Right atrium auricular region (tissue), 2 donors: ENCODE measurements at places on chromosomes 3 and 15.

GRCh38 chr15:94075349-94075748 lies 156.0 kb upstream of the MCTP2 start:
- H3K27me3 ChIP-seq, result no peaks in the 10 kb centered on the region
- no peak overlapping the region for H3K4me3 ChIP-seq
- H3K27ac ChIP-seq, result peak overlapping the region; percentile 49
- H3K36me3 ChIP-seq, result no peaks in the 10 kb centered on the region
- H3K4me1 ChIP-seq, result no peaks in the 10 kb centered on the region
- DNase-seq, result peak; percentile 93

DNA sequence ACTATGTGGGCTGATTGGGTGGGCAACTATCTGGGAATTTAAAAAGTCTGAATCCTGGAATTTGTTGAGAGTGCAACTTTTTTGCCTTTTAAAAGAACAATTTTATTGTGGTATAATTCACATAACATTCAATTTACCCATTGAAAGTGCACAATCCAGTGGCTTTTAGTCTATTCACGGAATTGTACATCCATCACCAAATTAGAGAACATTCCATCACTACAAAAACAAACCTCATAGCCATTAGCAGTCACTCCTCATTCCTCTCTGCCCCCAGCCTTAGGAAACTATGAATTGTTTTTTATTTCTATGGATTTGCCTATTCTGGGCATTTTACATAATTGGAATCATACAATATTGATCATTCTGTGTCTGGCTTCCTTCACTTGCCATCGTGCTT lies 101.8 kb upstream of the ALDH1A3 start:
- no peaks in the 10 kb centered on the region for H3K27me3 ChIP-seq
- no peak overlapping the region for H3K4me3 ChIP-seq
- no peaks in the 10 kb centered on the region for H3K4me1 ChIP-seq
- no peak for DNase-seq
- H3K36me3 ChIP-seq, result no peaks in the 10 kb centered on the region

- H3K36me3 ChIP-seq, result peaks cover 22% of the 10 kb centered on the region
- H3K27me3 ChIP-seq, result no peaks in the 10 kb centered on the region
- H3K4me3 ChIP-seq, result no peak overlapping the region
These were observed 19.7 kb downstream of the ACAA1 start for GRCh38 chr3:38117163-38117716.

GRCh38 chr3:30544812-30545211 lies 61.6 kb upstream of the TGFBR2 start:
- no peak overlapping the region for H3K4me3 ChIP-seq
- no peak for DNase-seq
- peak overlapping the region; percentile 1 for H3K27ac ChIP-seq
- no peaks in the 10 kb centered on the region for H3K27me3 ChIP-seq

DNA sequence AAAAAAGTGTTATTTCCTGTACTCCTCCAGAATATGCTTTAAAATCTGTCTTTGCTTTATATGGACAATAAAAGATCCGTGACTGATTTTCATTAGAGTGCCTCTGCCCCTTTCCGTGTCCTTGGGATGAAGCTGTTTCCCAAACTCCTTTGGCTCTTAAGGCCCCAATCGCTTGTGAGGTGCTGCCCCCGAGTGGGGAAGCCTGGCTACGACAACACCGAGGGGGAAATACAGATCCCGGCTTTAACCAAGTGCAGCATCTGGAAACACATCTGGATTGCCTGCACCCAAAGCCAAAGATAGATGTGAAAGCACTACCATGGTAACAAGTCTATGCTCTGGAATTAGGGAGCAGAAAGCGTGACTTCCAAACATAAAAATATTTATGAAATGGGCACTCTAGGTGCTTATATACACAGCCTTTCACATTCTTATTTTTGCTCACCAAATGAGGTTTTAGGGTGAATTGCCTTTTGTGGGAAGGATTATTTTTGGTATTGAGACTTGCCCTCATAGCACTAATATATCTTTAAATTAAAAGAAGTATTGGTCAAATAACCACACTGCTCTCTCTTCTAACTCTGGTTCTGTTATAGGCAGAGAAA lies 40.6 kb upstream of the ADCY5 start:
- H3K27ac ChIP-seq, result peak overlapping the region; percentile 71
- H3K4me1 ChIP-seq, result no peaks in the 10 kb centered on the region
- peaks cover 5% of the 10 kb centered on the region for H3K36me3 ChIP-seq
- no peaks in the 10 kb centered on the region for H3K27me3 ChIP-seq
- DNase-seq, result peak; percentile 68

GRCh38 chr3:94525043-94525442 lies 462.2 kb downstream of the NSUN3 start:
- no peak overlapping the region for H3K27ac ChIP-seq
- H3K36me3 ChIP-seq, result no peaks in the 10 kb centered on the region
- no peaks in the 10 kb centered on the region for H3K27me3 ChIP-seq
- no peak for DNase-seq
- H3K4me3 ChIP-seq, result no peak overlapping the region
- no peaks in the 10 kb centered on the region for H3K4me1 ChIP-seq

DNA sequence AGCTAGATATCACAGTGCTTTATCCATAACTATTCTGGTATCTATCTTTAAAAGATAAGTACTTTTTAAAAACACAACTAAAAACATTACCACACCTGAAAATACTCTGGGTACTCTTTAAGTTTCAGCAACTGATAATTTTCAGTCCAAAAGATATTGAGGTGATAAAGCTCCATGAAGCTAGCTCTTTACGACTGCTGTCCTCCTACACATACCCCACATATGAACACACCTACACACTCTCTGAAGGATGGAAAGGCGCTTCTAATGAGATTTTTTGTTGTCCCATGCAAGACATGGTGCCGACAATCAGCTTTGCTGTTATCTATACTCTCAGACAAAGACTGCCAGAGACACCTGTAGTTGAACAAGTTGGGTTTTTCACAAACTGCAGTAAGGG lies 19.1 kb upstream of the TM4SF4 start:
- no peak overlapping the region for H3K27ac ChIP-seq
- no peaks in the 10 kb centered on the region for H3K27me3 ChIP-seq
- no peak for DNase-seq
- H3K36me3 ChIP-seq, result no peaks in the 10 kb centered on the region

GRCh38 chr3:65732051-65732935 lies 306.4 kb downstream of the MAGI1 start:
- no peaks in the 10 kb centered on the region for H3K27me3 ChIP-seq
- no peak overlapping the region for H3K27ac ChIP-seq
- no peak overlapping the region for H3K4me3 ChIP-seq
- H3K4me1 ChIP-seq, result no peaks in the 10 kb centered on the region

GRCh38 chr15:49875392-49875791 lies 243.6 kb downstream of the ATP8B4 start:
- H3K4me3 ChIP-seq, result no peak overlapping the region
- no peak for DNase-seq
- peak overlapping the region; percentile 64 for H3K27ac ChIP-seq

DNA sequence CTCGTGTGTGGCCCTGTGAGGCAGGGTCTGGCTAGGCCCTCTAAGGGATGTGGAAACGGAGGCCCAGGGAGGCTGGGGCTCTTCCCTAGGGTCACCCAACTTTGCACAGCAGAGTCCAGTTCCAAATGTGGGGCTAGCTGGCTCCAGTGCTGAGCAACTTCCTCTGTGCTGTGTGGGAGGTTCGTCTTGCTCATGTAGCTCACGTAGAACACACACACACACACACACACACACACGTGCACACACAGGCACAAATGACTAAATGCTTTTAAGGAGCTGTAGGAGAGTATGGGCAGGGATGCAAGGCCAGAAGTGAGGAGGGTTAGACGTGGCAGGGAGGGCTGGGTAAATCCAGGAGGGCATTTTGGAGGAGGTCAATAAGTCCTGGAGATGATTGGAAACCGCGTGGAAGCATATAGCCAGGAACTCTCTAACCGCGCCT lies 213.8 kb downstream of the RPLP1 start:
- no peak overlapping the region for H3K4me3 ChIP-seq
- H3K36me3 ChIP-seq, result no peaks in the 10 kb centered on the region
- no peaks in the 10 kb centered on the region for H3K27me3 ChIP-seq
- no peak overlapping the region for H3K27ac ChIP-seq
- no peak for DNase-seq

GRCh38 chr15:53963801-53964200 lies 14.4 kb upstream of the UNC13C start:
- H3K36me3 ChIP-seq, result no peaks in the 10 kb centered on the region
- DNase-seq, result no peak
- H3K4me3 ChIP-seq, result no peak overlapping the region
- H3K4me1 ChIP-seq, result no peaks in the 10 kb centered on the region
- no peaks in the 10 kb centered on the region for H3K27me3 ChIP-seq
- no peak overlapping the region for H3K27ac ChIP-seq

- H3K27me3 ChIP-seq, result no peaks in the 10 kb centered on the region
- peaks cover 56% of the 10 kb centered on the region for H3K4me1 ChIP-seq
- no peak for DNase-seq
- H3K4me3 ChIP-seq, result no peak overlapping the region
- no peak overlapping the region for H3K27ac ChIP-seq
These were observed 580.0 kb downstream of the FOXP1 start for GRCh38 chr3:71003511-71003910.

GRCh38 chr3:132245552-132246142 lies 71.6 kb upstream of the ACP3 start:
- H3K27ac ChIP-seq, result no peak overlapping the region
- H3K4me1 ChIP-seq, result no peaks in the 10 kb centered on the region
- no peaks in the 10 kb centered on the region for H3K36me3 ChIP-seq
- no peak overlapping the region for H3K4me3 ChIP-seq
- H3K27me3 ChIP-seq, result no peaks in the 10 kb centered on the region

DNA sequence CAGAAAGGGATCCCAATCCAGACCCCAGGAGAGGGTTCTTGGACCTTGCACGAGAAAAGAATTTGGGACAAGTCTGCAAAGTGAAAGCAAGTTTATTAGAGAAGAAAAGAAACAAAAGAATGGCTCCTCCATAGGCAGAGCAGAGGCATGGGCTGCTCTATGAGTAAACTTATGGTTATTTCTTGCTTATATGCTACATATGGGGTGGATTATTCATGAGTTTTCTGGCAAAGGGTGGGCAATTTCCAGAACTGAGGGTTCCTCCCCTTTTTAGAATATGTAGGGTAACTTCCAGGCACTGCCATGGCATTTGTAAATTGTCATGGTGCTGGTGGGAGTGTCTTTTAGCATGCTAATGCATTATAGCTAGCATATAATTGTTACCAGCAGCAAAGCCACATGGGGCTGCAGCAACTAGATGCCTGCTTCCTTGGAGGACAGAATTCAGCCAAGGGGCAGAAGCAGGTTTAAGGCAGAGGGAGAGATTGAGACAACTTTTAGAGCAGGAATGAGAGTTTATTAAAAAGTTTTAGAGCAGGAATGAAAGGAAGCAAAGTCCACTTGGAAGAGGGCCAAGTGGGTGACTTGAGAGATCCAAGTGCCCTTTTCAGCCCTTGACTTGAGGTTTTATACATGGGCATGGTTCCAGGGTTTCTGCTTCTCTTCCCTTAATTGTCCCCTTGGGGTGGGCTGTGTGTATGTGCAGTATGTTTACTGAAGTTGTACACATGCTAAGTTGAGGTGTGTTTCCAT lies 41.3 kb downstream of the METTL6 start:
- H3K4me3 ChIP-seq, result no peak overlapping the region
- H3K4me1 ChIP-seq, result no peaks in the 10 kb centered on the region
- H3K27ac ChIP-seq, result no peak overlapping the region
- no peaks in the 10 kb centered on the region for H3K36me3 ChIP-seq

DNA sequence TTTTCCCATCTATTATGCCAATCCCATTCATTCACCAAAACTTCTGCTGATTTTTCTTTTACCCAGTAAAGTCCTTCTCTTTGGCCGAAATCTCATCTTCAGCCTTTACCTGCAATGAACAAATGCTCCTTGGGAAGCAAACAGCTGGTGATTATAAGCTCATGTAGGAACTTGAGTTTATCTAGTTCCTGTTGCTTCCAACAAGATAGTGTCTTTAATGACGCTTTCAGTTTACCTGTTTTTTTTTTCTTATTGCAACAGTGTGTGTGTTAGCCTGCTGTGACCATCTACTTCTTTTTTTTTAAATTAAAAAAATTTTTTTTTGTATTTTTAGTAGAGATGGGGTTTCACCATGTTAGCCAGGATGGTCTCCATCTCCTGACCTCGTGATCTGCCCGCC lies 156.0 kb downstream of the CD47 start:
- no peak overlapping the region for H3K4me3 ChIP-seq
- H3K27ac ChIP-seq, result no peak overlapping the region
- no peaks in the 10 kb centered on the region for H3K27me3 ChIP-seq
- DNase-seq, result no peak
- H3K4me1 ChIP-seq, result no peaks in the 10 kb centered on the region

- no peaks in the 10 kb centered on the region for H3K27me3 ChIP-seq
- no peak for DNase-seq
- no peaks in the 10 kb centered on the region for H3K36me3 ChIP-seq
- no peak overlapping the region for H3K4me3 ChIP-seq
- H3K27ac ChIP-seq, result no peak overlapping the region
- no peaks in the 10 kb centered on the region for H3K4me1 ChIP-seq
These were observed 479.4 kb downstream of the FOXP1 start for GRCh38 chr3:71104121-71104541.

- H3K4me3 ChIP-seq, result no peak overlapping the region
- H3K27me3 ChIP-seq, result no peaks in the 10 kb centered on the region
- peak overlapping the region; percentile 4 for H3K27ac ChIP-seq
- no peak for DNase-seq
- H3K36me3 ChIP-seq, result peaks cover 6% of the 10 kb centered on the region
- no peaks in the 10 kb centered on the region for H3K4me1 ChIP-seq
These were observed 5.2 kb upstream of the IMPG2 start for GRCh38 chr3:101325393-101326134.

DNA sequence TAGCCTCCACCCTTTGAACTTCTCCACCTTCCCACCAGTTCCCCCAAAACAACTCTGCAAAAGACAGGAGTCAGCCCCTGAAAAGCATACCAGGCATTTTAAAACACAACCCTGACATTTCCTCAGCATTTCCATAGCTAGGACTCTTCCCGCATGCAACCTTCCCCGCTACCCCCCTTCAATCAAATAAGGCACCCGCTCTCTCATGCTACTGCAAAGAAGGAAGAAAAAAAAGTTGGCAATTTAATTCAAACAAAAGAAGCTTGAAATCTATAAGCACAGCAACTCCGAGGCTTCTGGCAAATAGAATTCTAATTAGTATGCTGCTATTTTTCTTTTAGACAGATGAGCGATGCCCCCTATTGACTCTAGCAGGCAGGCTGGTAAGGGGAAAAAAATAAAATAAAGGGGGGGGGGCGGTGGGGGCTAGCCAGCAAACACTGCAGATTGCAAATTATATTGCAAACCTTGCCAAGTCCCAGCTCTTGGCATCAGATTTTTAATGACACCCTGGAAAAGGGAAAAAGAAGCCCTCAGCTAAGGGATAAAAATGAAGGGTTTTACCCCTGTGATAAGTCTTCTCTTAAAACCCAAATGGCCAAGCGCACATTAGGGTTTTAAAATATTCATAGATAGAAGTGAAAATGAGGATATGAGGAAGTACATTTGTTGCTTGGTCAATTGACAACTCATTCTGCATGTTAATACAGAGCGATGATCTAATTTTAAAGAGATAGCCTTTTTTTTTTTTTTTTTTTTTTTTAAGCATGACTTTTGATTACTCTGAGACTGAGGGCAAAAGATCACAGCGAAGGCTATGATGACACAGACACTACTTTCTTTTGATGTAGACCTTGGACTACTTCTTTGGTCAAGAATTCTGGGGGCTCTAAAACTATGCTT lies 255.2 kb downstream of the NR2F2 start:
- no peak overlapping the region for H3K27ac ChIP-seq
- DNase-seq, result no peak
- H3K4me3 ChIP-seq, result no peak overlapping the region
- no peaks in the 10 kb centered on the region for H3K36me3 ChIP-seq
